ENCODE measurements at places on chromosomes 13 and 19. TPM values are rescaled to one million over a fixed set of nuclear protein-coding genes. Genes with fewer than 3 reads are reported as not detected.
A peak's percentile ranks its signal among the peaks of the same experiment; 100 is the strongest.

PHLDB3 gene
- total RNA-seq: 25.3 TPM

- H3K27me3 ChIP-seq: peaks cover 45% of the 10 kb centered on the region
- H3K4me3 ChIP-seq: no peak overlapping the region
- no peak for DNase-seq
- H3K4me1 ChIP-seq: peaks cover 23% of the 10 kb centered on the region
- H3K36me3 ChIP-seq: peaks cover 8% of the 10 kb centered on the region
Measured at GRCh38 chr13:57627663-57628062, 3.9 kb upstream of the PCDH17 start.

DNA sequence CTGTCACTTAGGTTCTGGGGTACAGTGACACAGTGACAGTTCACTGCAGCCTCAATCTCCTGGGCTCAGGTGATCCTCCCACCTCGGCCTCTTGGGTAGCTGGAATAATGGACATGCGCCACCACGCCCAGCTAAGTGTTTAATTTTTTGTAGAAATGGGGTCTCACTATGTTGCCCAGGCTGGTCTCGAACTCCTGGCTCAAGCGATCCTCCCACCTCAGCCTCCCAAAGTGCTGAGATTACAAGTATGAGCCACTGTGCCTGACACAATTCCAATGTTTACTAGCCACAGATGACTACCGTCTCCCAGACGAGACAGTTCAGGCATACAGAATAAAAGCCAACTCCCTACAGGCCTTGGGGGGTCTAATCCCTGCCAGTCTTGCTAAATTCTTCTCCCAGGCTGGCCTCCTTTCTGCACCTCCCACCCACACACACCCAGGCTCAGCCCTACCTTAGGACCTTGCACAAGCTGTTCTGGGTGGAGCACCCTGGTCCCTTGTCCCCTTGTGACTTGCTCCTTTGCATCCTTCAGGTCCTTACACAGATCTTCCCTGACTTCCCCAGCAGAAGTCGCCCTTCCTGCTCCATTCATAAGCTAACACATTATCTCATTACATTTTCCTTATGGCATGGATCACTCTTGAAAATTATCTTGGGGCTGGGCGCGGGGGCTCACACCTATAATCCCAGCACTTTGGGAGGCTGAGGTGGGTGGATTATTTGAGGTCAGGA is 106.4 kb downstream of the INSR start:
- H3K36me3 ChIP-seq: no peaks in the 10 kb centered on the region
- no peak for DNase-seq

- H3K27ac ChIP-seq: peak overlapping the region; percentile 99
- no peaks in the 10 kb centered on the region for H3K27me3 ChIP-seq
- H3K36me3 ChIP-seq: peaks cover 38% of the 10 kb centered on the region
- peak overlapping the region; percentile 93 for H3K4me3 ChIP-seq
- DNase-seq: no peak
Measured at GRCh38 chr19:9620842-9621155, 233 bp downstream of the ZNF561 start.

DNA sequence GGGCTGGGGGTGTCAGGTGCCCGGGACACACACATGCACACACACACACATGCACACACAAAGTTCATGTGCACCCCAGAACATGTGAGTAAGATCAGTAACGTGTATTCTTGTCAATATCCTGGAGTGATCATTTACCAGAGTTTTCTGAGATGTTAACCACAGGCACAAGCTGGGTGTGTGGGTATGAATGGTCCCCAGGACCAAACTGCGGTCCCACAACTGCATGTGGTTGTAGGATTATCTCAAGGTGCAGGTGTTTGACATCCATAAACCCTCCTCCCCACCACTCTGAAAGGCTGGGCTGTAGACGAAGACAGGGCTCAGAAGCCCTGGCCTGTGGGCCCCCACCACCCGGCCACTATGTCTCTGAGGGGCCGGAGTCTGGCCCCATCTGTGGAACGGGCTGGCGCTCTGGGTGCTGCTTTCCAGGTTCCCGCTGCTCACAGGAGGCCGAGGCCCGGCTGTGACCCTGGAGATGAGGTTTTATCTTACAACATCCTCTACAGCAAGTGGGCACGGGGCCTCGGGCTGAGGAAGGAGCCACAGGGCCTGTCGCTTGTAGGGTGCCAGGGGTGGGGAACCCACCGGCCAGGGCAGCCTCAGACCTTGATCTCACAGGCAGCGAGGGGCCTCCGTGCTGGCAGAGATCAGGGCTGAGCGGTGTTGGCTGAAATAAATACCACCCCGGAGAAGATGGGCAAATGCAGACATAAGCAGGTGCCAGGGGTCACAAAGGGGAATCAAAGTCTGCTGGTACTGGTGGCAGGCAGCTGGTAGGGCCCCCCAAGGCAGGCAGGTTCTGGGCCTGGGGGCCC is 4.3 kb downstream of the F2RL3 start:
- no peak for DNase-seq
- H3K36me3 ChIP-seq: no peaks in the 10 kb centered on the region
- peaks cover 15% of the 10 kb centered on the region for H3K27me3 ChIP-seq
- H3K4me3 ChIP-seq: no peak overlapping the region

CGB2 gene
- not detected for total RNA-seq

GRCh38 chr13:40600149-40600751 is 66.2 kb downstream of the FOXO1 start:
- peak overlapping the region; percentile 70 for H3K27ac ChIP-seq
- peaks cover 9% of the 10 kb centered on the region for H3K36me3 ChIP-seq
- DNase-seq: no peak
- no peaks in the 10 kb centered on the region for H3K27me3 ChIP-seq
- H3K4me1 ChIP-seq: peaks cover 67% of the 10 kb centered on the region
